ENCODE measurements at places on chromosomes 6 and 20.

DNA sequence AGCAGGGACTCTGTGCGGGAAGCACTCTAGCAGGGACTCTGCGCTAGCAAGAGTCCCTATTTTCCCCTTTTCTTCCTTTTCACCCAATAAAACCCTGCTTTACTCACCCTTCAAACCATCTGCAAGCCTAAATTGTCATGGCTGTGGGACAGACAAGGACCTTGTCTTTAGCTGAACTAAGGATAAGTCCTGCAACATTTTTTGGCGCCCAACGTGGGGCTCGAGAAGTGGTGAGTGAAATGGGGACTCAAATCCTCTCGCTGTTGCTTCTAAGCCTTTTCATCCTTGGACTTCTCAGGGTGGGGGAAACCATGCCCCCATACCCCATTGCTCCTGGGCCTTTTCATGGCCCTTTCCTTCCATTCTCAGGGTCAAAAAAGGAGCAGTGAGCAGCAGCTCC is 46.4 kb downstream of the IMPG1 start:
- no peak for DNase-seq

DNA sequence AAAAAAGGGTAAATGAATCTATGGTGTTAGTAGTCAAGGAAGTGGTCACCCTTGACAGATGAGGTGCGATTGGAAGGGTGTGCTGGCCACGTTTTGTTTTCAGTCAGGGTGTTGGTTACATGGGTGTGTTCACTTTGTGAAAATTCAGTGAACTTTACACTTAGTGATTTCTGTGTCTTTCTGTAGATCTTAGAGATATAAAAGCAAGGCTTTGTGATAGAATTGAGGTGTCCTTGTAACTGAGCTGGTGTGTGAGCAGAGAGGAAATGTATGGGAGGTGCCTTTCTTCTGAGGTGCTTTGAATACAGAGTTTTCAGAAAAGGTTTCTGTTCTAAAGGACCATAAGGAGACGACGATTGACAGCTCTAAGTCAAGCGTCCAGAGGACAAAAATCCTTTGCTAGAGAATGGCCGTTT is 90.5 kb downstream of the SAMD3 start:
- no peak for DNase-seq

DNA sequence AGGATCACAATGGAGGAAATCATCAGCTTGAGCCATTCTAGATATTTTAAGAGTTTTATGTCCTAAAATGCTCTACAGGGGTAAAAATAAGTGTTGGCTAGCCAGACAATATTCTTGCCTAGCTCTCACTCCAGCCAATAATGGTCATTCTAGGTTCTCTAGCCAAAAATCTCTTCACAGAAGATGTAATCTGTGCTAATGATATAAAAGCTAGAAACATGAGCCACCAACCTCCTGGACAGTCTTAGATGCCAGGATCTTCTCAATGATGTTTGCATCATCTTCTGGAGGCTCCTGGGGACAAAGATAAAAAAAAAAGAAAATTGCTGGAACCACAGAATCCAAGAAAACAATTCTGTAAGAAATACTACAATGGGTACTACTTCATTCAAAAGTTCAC is 119.1 kb downstream of the CHD6 start:
- no peak for DNase-seq

DNA sequence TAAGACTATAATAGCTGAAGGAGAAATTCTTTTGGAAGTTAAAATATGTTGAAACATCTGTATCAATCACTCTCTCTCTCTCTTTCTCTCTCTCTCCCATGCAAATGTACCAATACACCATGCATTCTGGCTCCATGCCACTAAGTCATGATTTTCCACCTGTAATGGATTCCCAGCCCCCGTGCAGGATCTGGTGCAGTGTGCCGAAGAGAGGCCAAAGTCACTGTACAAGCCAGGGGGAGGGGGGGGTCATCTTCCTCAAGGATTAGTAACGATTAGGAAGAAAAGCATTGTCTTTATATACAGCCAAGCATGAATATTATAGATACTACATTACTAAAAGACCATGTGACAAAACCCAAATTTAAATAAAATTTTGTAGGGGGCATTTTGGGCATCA is 725.1 kb downstream of the KIF16B start:
- no peak for DNase-seq

DNA sequence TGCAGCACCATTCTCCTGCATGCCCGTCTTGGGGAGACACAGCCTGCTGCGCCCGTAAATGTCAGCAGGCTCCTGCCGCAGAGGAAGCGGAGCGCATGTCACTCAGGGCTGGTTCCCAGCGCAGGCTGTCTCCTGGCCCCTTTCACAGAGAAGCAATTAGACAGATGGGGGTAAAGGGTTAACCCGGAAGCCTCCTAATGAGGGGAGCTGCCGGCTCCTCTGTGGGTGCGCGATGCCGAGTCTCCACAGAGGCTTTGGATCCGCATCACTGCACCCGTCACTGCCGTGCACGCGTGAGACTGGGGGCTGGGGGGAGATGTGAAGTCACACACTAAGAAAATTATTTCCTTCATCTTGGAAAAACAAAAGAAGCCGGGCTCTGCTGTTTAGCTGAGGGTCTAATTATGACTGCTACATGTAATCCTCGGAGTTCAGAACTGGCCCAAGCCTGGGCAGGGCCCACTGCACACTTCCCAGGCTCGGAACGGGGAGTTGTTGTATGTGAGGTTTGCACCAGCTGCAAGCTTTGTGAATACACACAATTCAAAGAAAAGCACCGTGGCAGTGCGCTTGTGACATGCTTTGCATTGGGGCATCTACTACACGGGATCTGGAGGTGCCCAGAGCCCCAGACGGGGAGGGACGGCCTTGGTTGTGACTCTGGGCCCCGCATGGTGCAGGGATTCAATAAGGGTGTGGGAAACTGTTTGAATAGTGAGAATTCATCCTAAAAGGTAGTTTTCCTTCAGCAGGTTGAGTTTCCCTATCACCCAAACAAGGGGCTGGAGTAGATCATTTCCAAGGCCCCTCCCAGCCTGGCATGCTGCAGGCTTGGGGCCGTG is 331.6 kb downstream of the TAF4 start:
- no peak for DNase-seq

DNA sequence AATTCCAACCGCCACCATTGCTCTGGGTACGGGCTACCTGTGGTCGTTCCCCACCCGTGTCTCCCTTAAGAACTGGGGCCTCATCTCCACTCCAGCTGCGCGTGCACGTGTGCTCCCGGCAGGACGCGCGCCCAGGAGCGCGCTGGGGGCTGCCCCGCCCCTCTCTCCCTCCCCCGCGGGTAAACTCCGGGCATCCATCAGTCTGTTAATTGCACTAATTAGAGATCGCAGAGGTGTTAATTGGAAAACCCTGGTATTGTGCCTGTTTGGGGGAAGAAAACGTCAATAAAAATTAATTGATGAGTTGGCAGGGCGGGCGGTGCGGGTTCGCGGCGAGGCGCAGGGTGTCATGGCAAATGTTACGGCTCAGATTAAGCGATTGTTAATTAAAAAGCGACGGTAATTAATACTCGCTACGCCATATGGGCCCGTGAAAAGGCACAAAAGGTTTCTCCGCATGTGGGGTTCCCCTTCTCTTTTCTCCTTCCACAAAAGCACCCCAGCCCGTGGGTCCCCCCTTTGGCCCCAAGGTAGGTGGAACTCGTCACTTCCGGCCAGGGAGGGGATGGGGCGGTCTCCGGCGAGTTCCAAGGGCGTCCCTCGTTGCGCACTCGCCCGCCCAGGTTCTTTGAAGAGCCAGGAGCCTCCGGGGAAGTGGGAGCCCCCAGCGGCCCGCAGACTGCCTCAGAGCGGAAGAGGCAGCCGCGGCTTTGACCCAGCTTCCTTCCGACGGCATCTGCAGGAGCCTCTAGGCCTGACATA is 14.4 kb downstream of the FOXP4 start:
- no peak for DNase-seq

DNA sequence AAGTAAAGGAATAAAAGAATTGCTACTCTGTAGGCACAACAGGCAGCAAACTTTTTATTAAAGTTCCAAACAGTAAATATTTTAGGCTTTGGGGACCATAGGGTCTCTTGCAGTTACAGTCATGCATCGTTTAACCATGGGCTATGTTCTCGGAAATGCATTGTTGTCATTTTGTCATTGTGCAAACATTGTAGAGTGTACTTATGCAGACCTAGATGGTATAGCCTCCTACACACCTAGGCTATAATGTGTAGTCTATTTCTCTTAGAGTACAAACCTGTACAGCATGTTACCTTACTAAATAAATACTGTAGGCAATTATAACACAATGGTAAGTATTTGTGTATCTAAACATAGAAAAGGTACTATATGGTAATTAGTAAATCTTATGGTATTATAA is 54.7 kb downstream of the CDS2 start:
- no peak for DNase-seq

DNA sequence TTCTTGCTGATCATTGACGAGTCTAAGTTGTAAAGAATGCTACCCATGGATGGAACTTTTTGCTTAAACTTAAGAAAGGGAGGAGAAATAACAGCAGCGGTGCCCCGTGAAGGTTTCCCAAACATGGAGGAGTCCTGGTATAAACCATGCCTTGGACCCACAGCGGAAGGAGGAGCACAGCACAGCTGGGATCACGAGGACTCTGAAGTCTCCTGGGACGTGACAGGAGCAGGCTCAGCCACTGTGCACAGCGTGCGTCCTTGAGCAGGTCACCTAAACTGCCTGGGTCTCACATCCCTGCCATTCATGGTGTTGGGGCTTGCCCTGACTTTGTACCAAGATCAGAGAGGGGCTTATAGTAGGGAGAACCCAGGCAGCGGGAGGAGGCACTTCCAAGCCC is 56.1 kb upstream of the UNC93A start:
- DNase-seq = no peak

GRCh38 chr6:12066297-12066696 is 54.2 kb downstream of the HIVEP1 start:
- DNase-seq = no peak

GRCh38 chr6:14048837-14049236 is 68.7 kb upstream of the CD83 start:
- no peak for DNase-seq

GRCh38 chr20:19241440-19241839 is 29.0 kb downstream of the SLC24A3 start:
- no peak for DNase-seq

DNA sequence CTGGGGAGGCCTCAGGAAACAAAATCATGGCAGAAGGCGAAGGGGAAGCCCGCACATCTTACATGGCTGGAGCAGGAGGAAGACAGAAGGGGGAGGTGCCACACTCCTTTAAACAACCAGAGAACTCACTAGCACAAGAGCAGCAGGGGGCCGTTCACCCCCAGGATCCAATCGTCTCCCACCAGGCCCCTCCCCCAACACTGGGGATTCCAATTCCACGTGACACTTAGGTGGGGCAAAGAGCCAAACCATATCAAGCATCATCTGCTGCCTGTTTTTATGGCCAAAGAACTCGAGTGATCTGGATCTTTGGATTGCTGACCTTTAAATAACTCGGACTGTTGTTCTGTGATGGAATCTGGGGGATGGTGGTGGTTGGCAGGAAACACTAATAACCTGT is 28.0 kb downstream of the PNLDC1 start:
- no peak for DNase-seq

GRCh38 chr20:675453-676314 is at the start of gene SCRT2:
TSS of gene SCRT2 (minus strand) at chr20:675802. CDS start at chr20:675601, 201 bp downstream.
- DNase-seq = peak; percentile 29

GRCh38 chr6:135880066-135880972 is 28.8 kb downstream of the PDE7B start:
- peak; percentile 65 for DNase-seq

GRCh38 chr20:10978713-10979112 is 304.9 kb upstream of the JAG1 start:
- no peak for DNase-seq

- DNase-seq = peak; percentile 77
Measured at GRCh38 chr6:89952686-89953085, 58.4 kb downstream of the GJA10 start.

GRCh38 chr6:52125139-52125538 is 37.7 kb upstream of the PKHD1 start:
- DNase-seq = no peak

GRCh38 chr20:46670228-46670584 is 18.9 kb upstream of the SLC13A3 start:
- no peak for DNase-seq

DNA sequence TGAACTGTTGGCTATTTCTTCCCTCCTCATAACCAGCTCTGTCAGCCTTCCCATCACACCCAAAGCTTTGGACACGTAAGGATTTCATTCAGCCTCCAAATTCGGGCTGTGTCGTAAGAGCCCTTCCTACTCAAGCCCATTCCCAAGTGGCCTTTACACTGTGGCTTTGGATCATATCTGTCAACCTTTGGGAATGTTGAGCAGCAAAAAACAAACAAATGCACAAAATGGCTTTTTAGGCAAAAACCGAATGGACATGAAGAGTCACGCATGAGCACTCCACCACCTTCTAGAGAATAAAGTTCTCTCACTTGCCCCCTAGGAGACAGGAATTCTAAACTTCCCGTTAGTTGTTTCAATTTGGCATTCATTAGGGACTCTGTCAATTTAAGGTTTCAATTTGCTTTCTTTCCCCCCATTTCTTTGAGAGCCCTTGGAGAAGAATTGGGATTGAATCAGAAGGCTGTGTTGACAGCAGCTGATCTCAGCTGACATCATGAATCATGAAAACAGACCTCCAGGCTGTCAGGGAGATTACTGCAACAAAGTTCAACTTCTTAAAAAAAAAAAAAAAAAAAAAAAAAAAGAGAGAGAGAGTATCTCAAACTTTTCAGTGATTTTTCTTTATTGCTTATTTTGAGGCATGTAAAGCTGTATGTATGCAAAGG is 110.3 kb downstream of the BCAS1 start:
- no peak for DNase-seq

DNA sequence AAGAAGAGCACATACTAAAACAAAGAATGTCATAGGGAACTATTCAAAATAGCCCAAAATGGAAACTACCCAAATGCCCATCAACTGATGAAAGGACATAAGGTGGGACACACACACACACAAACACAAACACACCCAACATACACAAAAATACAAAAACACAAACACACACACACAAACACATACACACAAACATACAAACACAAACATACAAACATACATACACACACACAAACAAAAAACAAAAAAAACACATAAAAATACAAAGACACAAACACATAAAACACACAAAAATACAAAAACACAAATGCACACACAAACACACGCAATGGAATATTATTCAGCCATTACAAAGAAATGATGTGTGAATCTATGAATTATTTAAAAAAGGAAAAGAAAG is 203.6 kb downstream of the ERMARD start:
- DNase-seq = no peak

GRCh38 chr6:27183060-27183832 is 64.3 kb upstream of the PRSS16 start:
- no peak for DNase-seq

- no peak for DNase-seq
Measured at GRCh38 chr6:161109366-161109765, 117.8 kb downstream of the MAP3K4 start.
